RKO (cell line): ENCODE measurements at places on chromosomes 3 and 15.

GRCh38 chr3:58459160-58459559 lies 25.5 kb upstream of the PDHB start:
- DNase-seq, result peak; percentile 39

DNA sequence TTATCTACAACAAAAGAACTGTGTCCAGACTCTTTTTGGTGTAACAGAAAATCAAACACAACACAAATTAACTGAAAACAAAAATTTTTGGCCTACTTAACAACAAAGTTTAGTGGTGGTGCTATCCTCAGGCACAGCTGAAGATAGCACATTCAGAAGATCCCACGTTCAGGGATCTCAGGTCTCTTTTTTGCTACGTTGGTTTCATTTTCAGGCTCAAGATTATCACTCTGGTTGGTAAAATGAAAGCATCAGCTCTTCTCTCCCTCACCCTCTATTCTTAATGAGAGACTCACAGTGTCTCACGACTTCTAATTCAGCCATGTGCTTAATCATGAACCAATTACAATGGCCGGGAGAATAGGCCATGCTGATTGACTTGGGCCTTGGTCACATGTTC lies 146.9 kb upstream of the PTPRG start:
- no peak for DNase-seq

DNA sequence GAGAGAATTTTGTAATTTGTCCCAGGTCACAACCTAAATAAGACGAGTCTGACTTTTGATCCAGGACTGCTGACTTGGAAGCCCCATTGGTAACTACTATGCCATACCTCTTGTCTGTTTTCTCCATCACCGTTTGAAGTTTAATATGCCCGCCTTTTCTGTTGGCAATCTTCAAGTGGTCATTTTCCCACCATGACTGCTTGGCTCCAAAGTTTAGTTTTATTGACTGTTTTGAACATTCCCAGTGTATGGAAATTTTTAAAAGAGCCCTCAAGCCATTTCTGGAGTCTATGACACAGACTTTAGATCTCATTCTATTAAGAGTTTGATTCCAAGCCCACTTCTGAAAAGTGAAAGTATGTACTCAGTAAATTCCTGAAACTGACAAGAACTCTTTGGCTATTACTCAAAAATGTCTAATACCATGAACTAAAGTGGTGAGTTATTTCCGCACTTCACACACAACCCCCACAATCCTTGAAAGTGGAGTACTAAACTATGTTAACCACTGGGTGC lies 136.7 kb upstream of the ADAMTS9 start:
- no peak for DNase-seq

DNA sequence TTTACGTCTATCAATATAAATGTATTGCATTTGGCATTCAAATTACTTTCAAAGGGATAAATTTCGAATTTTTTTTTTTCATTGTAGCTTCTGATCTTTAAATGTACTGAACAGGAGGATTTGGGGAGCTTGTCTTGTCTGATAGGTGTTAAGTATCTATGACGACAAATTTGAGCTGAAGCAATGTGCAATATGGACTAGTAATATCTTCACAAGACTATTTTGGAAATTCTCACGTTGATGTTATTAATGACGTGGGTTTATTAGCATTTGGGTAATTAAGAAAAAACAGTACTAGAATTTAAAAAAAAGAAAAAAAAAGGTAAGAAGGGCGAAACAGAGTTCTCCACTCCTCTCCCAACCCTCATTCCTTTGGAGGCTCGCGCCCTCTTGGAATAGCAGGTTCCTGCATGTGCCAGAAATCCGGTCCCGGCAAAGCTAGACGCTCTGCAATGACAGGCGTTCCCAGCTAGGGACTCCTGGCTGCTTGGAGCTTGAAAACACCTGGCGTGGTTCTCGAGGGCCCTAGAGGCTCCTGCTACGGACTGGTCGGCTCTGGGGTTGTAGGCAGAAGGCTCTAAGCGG lies 648 bp upstream of the P2RY1 start:
- peak; percentile 86 for DNase-seq

- DNase-seq, result no peak
These were observed 55.8 kb upstream of the PRR23E start for GRCh38 chr3:127137113-127137512.

DNA sequence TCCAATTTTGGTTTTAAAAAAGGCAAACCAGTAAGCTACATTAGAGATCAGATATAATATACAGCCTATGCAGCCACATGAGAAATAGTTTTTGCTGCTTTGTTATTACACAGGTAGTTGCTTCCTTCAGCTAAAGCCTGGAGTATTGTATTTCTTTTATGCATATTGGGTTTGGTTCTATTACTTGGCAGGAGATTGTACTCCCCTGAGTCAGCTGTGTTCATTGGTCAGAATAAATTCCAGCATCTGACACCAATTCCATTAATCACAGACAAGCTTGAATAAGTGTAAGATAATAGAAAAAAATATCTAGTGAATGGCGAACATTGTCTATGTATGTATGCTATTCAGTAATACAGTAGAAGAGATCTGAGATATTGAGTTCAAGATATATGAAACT lies 26.1 kb upstream of the ZCWPW2 start:
- no peak for DNase-seq

DNA sequence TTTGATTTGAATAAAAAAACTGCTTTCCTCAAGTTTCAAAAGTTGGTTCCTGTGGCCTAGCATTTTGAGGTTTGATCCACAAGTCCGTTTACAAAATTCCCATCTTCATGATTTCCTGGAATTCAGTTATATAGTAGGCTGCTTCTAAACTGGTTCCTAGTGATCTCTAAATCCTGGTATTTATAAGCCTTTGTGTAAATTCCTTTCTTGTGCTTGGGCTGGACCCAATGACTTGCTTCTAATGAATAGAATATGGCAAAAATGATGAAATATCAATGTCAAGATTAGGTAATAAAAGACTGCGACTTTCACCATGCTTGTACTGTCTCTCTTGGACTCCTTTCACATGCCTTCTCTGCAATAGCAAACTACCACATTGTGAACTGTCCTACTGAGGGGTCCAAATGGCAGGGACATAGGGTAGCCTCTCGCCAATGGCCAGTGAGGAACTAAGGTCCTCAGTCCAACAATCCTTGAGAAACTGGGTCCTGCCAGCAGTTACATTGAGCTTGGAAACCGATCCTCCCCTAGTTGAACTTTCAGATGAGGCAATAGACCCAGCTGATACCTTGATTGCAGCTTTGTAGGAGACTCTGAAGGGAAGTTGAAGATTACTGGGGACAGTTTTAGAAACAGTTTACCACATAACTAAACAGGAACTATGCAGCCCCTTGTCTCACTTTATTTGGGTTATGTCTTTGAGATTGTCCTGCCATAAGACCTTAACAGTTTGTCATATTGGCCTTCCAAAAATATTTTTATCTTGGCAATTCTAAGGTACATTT lies 303.9 kb upstream of the TBC1D5 start:
- DNase-seq, result no peak

DNA sequence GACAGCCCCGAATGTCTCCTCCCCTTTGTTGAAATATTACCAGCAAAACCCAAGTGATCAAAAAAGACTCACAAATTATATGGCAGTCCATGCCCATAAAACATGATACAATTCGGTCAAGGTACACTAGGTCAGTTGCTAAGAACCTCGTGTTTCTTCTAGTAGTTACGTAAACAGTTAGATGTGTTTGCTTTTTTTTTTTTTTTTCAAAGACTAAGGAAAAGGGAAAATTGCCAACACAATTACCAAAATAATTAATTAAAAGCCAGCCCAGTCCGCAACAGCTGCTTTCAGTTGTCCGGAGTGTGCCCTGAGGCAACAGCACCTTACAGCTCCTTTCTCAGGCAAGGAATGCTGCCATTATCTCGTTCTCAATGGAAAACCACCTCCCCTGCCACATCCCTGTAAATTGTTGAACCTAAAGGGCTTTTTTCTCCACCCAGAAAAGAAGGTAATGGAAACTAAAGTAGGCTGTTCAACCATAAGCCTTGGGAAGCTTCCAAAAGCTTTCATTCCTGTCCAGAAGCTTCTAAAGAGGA lies 129.2 kb upstream of the TSC22D2 start:
- DNase-seq, result no peak

GRCh38 chr3:126127904-126128303 lies 44.0 kb upstream of the SLC41A3 start:
- no peak for DNase-seq

GRCh38 chr3:187072102-187072501 lies 67.2 kb downstream of the RPL39L start:
- no peak for DNase-seq

DNA sequence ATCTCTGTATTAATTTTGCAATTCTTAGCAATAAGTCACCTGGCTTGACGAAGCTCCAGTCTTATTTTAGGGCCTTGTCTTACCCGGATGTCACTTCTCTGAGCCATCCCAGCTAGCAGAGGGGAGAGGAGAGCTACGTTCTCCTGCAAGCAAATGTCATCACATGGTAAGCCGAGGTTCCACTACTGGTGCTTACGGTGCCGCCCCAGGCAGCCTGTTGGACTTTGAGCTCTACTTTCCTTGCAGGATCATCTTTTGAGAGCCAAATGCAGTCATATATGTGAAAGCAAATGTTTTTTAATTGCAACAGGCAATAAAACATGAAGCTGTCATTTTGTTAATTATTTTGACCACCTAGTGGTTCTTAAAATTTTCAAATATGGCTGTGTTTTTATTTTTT lies 140.9 kb downstream of the FAM43A start:
- no peak for DNase-seq

DNA sequence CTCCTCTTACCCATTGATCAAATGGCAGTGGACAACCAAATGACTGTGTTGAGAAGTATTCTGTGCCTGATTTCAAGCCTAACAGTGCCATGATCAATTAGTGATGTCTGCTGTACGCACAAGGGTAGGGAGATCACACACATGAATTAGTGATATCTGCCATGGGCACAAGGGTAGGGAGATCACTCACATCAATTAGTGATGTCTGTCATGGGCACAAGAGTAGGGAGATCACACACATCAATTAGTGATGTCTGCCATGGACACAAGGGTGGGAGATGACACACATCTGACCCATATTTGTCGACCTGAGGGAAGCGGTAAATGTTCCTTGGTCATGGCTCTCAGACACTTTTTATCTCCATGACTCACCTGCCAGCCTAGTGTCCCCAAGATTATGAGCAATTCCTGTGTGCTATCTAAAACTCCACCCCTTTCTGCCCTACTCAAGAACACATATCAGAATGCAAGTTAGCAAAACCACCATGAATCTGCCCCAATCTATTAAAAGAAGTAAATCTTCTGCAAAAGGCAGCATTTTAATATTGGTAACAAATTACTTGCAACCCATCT lies 165.0 kb downstream of the NTRK3 start:
- no peak for DNase-seq

DNA sequence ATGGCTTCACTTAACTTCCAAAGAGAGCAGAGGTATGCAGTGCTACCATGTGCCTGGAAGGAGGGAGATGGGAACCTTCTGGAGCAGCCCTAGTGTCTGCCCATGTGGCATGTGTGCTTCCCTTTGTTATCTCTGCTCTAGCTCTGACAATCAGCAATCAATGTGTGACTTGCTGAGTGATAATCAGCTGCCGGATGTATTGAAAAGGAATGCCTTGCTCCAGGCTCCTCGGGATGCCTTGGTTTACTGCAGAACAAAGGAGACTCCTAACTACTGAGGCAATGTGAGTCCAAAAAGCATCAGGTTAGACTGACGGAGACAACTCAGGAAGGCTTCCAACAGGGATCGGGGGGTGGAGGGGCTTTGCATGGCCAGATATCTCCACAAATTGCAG lies 36.0 kb upstream of the CORO2B start:
- no peak for DNase-seq

DNA sequence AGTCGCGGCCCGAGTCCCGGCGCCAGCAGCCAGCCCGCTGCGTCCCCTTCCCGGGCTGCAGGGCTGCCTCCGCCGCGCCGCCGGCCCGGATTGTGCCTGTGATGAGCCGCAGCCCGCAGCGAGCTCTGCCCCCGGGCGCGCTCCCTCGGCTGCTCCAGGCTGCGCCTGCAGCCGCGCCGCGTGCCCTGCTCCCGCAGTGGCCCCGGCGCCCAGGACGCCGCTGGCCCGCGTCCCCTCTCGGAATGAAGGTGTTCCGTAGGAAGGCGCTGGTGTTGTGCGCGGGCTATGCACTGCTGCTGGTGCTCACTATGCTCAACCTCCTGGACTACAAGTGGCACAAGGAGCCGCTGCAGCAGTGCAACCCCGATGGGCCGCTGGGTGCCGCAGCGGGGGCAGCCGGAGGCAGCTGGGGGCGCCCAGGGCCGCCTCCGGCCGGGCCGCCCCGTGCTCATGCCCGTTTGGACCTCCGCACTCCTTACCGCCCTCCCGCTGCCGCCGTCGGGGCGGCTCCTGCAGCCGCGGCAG lies 1.2 kb downstream of the CHST2 start:
- DNase-seq, result no peak

DNA sequence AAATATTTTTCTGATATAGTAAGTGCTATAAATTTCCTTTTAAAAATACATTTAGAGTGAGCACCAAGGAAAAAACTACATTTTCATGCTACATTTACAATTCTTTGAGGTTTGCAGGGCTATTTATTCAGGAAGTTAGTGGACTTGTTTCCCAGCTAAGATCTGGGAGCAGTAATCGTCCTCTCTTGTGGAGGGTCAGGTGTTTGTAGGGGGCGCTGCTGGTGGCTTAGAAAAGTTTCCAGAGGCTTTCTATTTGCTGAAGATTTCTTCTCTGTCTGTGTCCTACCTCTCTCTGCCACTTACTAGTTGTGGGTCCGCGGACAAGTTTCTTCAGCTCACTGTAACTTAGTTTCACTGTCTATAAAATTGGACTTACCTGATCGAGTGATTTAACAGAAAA lies 163.9 kb downstream of the PEX5L start:
- DNase-seq, result no peak

GRCh38 chr15:66907826-66908743 lies 157.3 kb upstream of the SMAD3 start:
- no peak for DNase-seq

- peak; percentile 16 for DNase-seq
These were observed 15.2 kb downstream of the TRAIP start for GRCh38 chr3:49841126-49841696.

GRCh38 chr3:58041826-58042324 lies 33.7 kb downstream of the FLNB start:
- DNase-seq, result no peak

DNA sequence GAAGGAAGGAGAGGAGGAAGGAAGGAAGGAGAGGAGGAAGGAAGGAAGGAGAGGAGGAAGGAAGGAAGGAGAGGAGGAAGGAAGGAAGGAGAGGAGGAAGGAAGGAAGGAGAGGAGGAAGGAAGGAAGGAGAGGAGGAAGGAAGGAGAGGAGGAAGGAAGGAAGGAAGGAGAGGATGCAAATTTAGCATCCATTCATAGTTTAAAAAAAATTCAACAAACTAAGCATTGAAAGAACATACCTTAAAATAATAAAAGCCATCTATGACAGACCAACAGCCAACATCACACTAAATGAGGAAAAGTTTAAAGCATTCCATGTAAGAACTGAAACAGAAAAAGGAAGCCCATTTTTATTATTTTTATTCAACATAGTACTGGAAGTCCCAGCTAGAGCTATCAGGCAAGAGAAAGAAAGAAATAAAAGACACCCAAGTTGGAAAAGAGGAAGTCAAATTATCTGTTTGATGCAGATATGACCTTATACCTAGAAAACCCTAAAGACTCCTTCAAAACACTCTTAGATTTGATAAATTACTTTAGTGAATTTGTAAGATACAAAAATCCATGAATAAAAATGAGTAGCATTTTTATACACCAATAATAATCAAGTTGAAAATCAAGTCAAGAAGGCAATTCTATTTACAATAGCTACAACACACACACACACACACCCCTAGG lies 52.2 kb upstream of the FXR1 start:
- DNase-seq, result no peak

GRCh38 chr3:84959470-84960271 lies 882 bp downstream of the CADM2 start:
- no peak for DNase-seq
